Activated T-helper 2 cell treated with anti-CD3 and anti-CD28 coated beads, Interferon-gamma antibody, Interleukin-2, Interleukin-4, amounts not matched to agents 10 μg/mL and 5 μg/mL and 100 μg/mL, durations not matched to agents 14 hours and 24 hours and 36 hours (primary cell): ENCODE measurements at places on chromosomes 5 and 9. TPM values are rescaled to one million over a fixed set of nuclear protein-coding genes. Genes with fewer than 3 reads are reported as not detected.

The CBY3 gene
- 0.39 and 0.51 TPM in 2 replicates for total RNA-seq

The WHRN gene
- total RNA-seq, result 2.8 and 2.9 TPM in 2 replicates

The WDR5 gene
- 54.0 and 58.9 TPM in 2 replicates for total RNA-seq

- peaks cover 47% of the 10 kb centered on the region for H3K36me3 ChIP-seq
- H3K4me3 ChIP-seq, result no peak overlapping the region
- no peak overlapping the region for H3K27ac ChIP-seq
- no peaks in the 10 kb centered on the region for H3K27me3 ChIP-seq
These were observed 17.2 kb downstream of the TENT4A start for GRCh38 chr5:6730407-6730806.

- DNase-seq, result no peak
- H3K27ac ChIP-seq, result no peak overlapping the region
- peaks cover 89% of the 10 kb centered on the region for H3K36me3 ChIP-seq
- no peaks in the 10 kb centered on the region for H3K27me3 ChIP-seq
- H3K4me3 ChIP-seq, result no peak overlapping the region
These were observed 17.4 kb downstream of the GPX3 start for GRCh38 chr5:151037561-151038411.

DNA sequence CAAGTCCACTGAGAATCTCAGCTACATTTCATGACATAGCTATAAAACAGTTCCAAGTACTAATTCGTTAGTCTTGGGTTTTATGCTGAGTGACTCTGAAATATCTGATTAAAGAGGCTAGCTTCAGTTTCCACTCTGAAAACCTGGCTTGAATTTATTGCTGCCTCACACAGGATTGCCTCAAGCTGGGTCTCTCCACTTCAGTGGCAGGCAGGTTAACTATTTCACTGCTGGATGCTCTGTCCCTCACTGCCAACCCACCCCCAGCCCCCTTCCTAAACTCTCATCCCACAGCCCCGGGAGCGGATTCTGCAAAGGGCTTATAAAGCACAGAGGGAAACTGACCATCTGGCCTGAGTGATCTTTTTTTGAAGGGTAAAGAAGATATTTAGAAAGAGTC, 318.3 kb downstream of the MLLT3 start:
- H3K27me3 ChIP-seq, result peaks cover 14% of the 10 kb centered on the region
- no peaks in the 10 kb centered on the region for H3K4me1 ChIP-seq
- DNase-seq, result no peak
- no peaks in the 10 kb centered on the region for H3K36me3 ChIP-seq
- no peak overlapping the region for H3K27ac ChIP-seq

DNA sequence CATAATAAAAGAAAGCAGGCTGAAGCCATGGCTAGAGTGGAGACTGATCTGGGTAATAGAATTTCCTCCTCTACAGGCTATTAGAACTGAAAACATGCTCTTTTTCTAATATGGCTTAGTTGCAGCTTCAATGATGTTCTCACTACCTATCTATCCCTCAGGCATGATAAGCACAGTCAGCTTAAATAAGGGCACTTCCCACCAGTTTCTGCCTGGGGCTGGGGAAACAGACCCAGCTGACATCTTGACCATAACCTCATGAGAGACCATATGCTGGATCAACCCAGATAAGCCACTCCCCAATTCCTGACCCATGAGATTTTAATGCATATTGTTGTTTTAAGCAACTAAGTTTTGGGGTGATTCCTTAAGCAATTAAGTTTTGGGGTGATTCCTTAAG, 81.2 kb downstream of the ZNF366 start:
- peaks cover 14% of the 10 kb centered on the region for H3K27me3 ChIP-seq
- H3K4me3 ChIP-seq, result no peak overlapping the region
- DNase-seq, result no peak

GRCh38 chr5:143213851-143214363, 189.6 kb downstream of the NR3C1 start:
- no peak overlapping the region for H3K4me3 ChIP-seq
- peak overlapping the region; percentile 64 for H3K27ac ChIP-seq
- H3K36me3 ChIP-seq, result peaks cover 24% of the 10 kb centered on the region
- H3K4me1 ChIP-seq, result peaks cover 40% of the 10 kb centered on the region
- H3K27me3 ChIP-seq, result no peaks in the 10 kb centered on the region

DNA sequence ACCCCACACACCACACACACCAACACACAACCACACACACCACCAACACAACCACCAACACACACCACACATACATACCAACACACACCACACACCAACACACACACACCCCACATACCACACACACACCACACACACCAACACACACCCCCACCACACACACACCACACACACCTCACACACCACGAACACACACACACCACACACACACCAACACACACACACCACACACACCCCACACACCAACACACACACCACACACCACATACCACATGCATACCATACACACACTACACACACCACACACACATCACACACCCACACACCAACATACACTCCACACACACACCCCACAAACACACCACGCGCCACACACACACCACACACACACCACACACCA, 171.4 kb downstream of the GOLPH3 start:
- no peaks in the 10 kb centered on the region for H3K27me3 ChIP-seq
- DNase-seq, result no peak
- H3K4me1 ChIP-seq, result no peaks in the 10 kb centered on the region
- no peak overlapping the region for H3K4me3 ChIP-seq

DNA sequence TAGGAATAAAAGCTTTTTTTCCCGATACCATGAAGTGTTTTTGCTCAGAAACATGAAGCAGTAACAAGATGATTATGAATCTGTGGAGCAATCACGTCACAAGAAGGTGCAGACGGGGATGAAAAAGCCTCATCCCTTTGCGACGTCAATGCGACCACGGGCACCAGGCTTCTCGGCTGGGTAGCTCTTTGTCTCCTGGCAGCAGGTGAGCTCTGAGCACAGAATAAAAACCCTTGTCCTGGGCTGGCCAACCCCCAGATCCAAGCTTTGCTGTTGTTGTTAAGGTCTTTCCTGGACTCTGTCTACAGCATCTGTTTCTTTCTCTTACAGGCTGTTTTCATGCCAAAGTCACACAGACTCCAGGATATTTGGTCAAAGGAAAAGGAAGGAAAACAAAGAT, 113.8 kb downstream of the ANKRD18B start:
- no peak overlapping the region for H3K4me3 ChIP-seq
- no peaks in the 10 kb centered on the region for H3K36me3 ChIP-seq

- H3K4me1 ChIP-seq, result no peaks in the 10 kb centered on the region
- no peak overlapping the region for H3K27ac ChIP-seq
- H3K27me3 ChIP-seq, result no peaks in the 10 kb centered on the region
- H3K4me3 ChIP-seq, result no peak overlapping the region
These were observed 1026.4 kb upstream of the COX7C start for GRCh38 chr5:85591311-85591710.

DNA sequence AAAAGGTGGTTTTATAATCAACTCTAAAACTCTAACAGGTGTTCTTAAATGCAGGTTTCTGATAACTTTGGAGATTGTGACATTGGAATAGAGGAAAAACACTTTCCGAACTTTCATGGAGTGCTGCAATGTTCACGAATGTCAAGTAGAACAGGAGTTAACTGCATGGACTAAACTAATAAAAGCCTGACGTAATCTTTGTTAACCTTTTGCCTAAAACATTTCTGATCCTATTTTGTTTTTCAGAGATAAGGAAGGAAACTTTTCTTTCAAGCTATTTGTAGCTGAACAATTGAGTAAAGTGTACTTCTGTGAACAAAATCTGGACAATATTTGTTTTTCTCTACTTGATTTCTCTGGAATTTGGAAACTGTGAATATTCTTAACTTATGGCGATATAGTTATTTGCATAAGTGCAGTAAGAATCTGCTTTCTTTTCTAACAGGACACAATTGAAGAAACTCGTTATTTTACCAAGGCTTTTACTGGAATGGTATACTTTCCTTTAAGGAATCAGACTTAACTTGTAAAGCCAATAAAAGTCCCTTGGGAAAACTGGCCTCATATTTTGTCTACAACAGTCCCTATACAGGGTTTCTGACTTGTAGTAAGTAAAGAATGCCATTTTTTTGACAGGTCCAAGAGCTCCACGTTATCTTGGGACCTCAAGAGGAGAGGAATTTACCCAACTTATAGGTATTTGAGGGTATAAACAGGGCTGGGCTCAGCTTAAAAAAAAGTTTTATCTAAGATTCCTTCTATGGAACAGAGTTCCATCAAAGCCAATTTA, 154.7 kb downstream of the NXNL2 start:
- H3K36me3 ChIP-seq, result no peaks in the 10 kb centered on the region
- DNase-seq, result no peak
- H3K27ac ChIP-seq, result no peak overlapping the region

- no peak overlapping the region for H3K27ac ChIP-seq
- DNase-seq, result no peak
- H3K4me1 ChIP-seq, result peaks cover 23% of the 10 kb centered on the region
- H3K27me3 ChIP-seq, result no peaks in the 10 kb centered on the region
- no peak overlapping the region for H3K4me3 ChIP-seq
These were observed 57.6 kb downstream of the PFDN1 start for GRCh38 chr5:140245341-140245740.

DNA sequence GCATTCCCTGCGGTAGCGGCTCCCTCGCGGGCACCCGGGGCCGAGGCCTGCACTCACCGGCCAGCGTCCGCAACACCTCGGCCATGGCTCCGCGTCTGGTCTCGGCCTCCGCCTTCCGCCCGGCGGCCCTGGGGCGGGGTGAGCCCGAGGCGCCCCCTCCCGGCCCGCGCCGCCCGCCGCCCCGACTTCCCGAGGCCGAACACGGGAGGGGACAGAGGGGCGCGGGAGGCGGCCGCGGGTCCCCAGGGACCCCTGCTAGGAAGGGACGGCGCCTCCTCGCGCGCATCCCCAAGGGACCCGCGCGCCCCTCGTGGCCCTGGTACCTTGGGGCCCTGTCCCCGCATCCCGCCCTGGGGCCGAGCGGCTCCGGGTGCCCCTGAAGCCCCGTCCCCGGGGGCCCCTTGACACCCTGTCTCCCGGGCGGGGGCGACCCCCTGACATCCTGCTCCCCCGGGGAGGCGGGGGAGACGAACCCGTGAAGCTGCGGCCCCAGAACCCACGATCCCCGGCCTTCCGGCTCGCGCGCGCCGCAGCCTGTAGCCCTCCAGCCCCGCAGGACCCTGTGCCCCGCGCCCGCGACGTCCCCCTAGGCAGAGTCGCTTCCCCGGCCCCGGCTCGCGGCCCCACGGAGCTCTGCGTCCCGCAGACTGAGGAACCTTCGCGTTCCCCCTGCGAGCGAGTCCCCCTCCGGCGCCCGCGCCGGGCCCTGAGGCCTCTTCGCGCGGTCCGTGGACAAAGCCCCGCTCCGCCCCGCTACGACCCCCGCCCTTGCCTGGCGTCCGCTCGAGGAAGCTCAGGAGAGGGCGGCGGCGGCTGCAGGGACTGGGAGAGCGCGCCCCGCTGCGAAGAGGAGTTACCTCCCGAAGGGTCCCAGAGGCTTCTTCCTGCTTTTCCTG, at the start of gene ABO:
TSS of gene ABO (minus strand) at position 97 of the 896 bp plus-strand sequence.
- H3K4me3 ChIP-seq, result no peak within 1 kb of the TSS
- H3K27ac ChIP-seq, result no peak within 1 kb of the TSS
- no peak for DNase-seq
- peaks cover 7% of the 10 kb centered on the region for H3K4me1 ChIP-seq
- H3K27me3 ChIP-seq, result peaks cover 46% of the 10 kb centered on the region

GRCh38 chr9:93585259-93585658, 8.9 kb downstream of the PHF2 start:
- DNase-seq, result no peak
- peaks cover 10% of the 10 kb centered on the region for H3K4me1 ChIP-seq
- peaks cover 30% of the 10 kb centered on the region for H3K36me3 ChIP-seq
- H3K27ac ChIP-seq, result no peak overlapping the region
- H3K27me3 ChIP-seq, result no peaks in the 10 kb centered on the region

DNA sequence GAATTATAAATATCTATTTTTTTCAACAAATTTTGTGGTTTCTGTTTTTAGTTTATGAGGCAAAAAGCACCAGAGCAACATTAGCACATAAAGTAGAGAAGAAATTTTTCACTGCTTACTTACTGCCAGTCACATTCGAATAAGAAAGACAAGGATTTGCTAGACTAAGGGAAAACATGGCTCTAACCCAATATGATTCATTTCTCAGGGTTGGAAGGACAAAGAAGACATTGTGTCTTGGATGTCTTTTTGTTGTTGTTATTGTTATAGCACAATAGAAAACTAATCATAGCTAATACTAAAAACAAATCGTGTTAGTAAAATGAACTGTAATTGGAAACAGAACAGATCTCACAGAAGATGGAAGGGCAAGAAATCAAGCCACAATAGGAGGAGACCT, 90.9 kb upstream of the SLCO6A1 start:
- peaks cover 6% of the 10 kb centered on the region for H3K4me1 ChIP-seq
- no peak overlapping the region for H3K4me3 ChIP-seq
- H3K27ac ChIP-seq, result no peak overlapping the region
- peaks cover 9% of the 10 kb centered on the region for H3K27me3 ChIP-seq
- DNase-seq, result no peak

DNA sequence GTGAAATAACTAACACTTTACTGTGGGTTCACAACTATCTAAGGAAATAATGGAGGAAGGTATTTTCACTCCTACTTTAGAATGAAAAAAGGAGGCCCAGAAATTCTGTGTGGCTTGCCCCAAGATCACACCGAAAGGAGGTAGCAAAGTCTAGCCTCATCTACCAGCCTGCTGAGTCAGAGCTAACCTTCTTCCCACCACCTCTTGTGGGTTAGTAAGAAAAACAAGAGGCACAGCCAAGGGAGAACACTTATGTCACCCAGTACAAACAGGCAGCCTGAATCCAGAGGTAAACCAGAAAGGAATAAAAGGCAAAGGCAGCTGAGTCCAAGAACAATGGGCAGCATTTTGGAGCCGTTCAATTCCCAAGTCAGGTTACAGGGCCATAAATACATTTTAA, 91.9 kb upstream of the RASEF start:
- H3K27ac ChIP-seq, result no peak overlapping the region
- peaks cover 5% of the 10 kb centered on the region for H3K4me1 ChIP-seq
- no peaks in the 10 kb centered on the region for H3K27me3 ChIP-seq
- H3K4me3 ChIP-seq, result no peak overlapping the region
- no peak for DNase-seq
- no peaks in the 10 kb centered on the region for H3K36me3 ChIP-seq

GRCh38 chr9:74856989-74857388, 30.7 kb downstream of the TRPM6 start:
- no peak overlapping the region for H3K27ac ChIP-seq
- no peaks in the 10 kb centered on the region for H3K36me3 ChIP-seq
- H3K27me3 ChIP-seq, result peaks cover 5% of the 10 kb centered on the region
- H3K4me3 ChIP-seq, result no peak overlapping the region
- peaks cover 8% of the 10 kb centered on the region for H3K4me1 ChIP-seq
- DNase-seq, result no peak

DNA sequence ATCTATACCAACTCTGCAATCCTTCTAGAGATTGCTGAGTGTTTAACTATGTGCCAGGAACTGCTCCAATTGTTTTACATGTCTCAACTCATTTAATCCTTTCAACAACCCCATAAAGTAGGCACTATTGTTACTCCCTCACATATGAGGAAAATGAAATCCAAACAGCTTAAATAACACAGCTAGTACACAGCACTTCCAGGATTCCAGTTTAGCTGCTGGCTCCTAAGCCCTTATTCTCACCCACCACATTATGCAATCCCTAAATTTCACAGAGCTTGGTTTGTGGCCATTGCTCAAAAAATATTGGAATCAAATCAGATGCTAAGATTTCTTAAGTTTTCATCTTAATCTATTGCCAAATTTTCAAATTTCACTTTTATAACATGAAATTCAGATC, 84.9 kb downstream of the PRELID2 start:
- no peaks in the 10 kb centered on the region for H3K36me3 ChIP-seq
- no peak for DNase-seq
- H3K27ac ChIP-seq, result no peak overlapping the region
- no peaks in the 10 kb centered on the region for H3K27me3 ChIP-seq
- no peak overlapping the region for H3K4me3 ChIP-seq
- peaks cover 5% of the 10 kb centered on the region for H3K4me1 ChIP-seq
